ENCODE measurements at places on chromosomes 11 and 22.

DNA sequence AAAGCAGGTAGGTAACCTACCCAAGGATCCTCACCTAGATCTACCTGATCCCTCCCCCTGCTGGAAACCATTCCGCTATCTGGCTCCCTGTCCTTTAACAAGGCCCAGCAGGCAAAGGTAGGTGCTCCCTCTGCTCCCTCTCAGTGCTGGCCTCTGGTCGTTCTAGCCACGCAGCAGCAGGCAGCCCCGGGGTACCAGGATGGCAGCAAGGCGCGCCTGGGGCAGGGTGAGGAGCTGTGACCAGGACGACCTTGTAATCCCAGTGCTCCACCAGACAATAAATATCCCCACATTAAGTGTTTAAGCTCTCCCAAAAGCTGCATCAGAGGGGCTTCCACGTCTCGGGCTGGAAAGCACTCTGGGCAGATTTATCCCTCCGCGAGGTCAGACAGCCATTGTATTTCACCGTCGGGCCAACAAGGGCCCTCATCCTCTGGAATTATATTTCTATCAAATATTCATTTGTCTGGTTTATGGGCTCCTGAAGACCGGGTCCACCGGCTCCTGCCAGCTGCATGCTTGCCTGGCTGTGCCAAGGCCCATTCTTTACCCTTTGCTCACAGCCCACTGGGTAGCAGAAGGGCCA, 81.3 kb downstream of the CHST1 start:
- DNase-seq, result no peak

DNA sequence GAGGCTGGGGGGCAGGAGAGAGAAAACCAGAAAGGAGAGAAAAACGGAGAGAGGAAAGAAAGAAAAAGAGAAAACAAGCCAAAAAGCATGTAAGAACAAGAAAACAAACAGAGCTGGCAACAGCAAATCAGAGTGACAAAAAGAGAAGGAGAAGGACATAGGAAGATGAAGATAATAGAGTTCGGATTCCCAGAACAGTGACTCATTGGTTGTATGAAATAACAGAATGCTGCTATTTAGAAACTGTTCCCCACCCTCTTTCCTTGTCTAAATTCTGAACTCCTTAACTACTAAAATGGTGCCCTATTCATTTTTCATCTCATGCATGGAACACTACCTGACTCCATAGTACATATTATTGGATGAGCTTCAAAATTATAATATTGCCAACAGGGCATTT, 317.4 kb downstream of the C11orf87 start:
- DNase-seq, result no peak

DNA sequence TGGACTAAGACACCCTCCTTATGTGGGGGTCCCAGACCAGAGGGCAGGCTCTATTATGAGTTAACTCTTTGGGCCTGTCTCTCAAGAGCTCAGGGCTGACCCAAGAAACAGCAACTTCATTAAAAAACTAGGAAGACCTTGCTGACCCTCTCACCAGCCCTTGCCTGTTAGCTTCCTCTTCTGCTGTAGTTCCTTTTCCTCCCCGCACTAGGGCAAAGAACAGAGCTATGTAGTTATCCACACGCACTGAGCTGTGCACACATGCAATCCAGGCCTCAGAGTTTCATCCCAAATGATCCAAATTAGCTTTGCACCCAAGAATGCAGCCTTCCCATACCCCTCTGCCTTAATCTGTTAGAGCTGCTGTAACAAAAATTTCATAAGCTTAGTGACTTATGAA, 539.6 kb upstream of the CADM1 start:
- DNase-seq, result no peak

GRCh38 chr22:37639070-37639760, at the start of gene SH3BP1:
Gene SH3BP1, plus strand, starts transcription at chr22:37639669. Its CDS starts 119 bp downstream, at chr22:37639788.
- peak; percentile 69 for DNase-seq

DNA sequence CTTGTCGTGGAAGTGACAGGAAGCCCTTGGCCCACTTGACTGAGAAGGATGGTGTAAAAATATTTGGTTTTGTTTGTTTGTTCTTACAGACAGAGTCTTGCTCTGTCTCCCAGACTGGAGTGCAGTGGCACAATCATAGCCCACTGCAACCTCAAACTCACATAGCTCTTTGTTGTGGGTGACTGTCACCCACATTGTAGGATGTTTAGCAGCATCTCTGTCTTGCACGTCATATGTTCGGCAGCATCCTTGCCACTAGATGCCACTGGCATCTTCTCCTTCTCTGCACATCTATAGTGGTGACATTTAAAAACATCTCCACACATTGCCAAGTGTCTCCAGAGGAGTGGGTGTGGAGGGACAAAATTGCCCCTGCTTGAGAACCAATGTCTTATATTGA, 56.8 kb downstream of the PRR5L start:
- DNase-seq, result no peak

GRCh38 chr11:134468796-134469195, 56.8 kb upstream of the B3GAT1 start:
- no peak for DNase-seq

DNA sequence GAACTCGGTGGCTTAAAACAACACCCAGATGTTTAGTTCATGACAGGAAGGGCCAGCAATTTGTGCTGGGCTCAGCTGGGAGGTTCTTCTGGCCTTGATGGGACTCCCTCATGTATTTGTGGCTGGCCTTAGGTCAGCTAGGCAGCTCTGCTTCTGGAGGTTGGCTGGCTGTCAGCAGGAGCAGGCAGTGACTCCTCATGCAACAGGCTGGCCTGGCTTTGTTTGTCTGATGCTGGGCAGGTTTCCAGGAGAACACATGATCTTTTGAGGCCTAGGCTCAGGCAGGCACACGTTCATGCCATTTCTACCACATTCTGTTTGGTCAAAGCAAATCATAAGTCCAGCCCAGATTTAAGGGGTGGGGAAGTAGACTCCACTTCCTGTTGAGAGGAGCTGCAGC, 571.2 kb downstream of the TBC1D22A start:
- DNase-seq, result no peak

DNA sequence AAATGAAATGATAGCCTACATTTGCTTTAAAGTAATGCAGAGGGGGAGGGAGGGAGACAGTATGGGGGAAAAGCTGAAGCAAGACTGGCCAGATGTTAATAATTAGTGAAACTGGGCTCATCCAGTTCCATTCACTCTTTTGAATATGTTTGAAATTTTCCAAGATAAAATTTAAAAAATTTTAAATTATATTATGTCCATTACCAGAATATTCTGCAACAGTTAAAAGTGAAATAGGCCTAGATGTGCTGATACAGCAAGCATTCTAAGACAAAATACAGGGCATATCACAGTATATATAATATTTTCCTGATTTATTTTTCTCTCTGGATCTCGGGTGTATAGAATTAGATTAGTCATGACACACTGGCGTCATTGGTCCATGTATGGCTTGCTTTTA, 13.6 kb upstream of the ZNRF3 start:
- DNase-seq, result no peak

DNA sequence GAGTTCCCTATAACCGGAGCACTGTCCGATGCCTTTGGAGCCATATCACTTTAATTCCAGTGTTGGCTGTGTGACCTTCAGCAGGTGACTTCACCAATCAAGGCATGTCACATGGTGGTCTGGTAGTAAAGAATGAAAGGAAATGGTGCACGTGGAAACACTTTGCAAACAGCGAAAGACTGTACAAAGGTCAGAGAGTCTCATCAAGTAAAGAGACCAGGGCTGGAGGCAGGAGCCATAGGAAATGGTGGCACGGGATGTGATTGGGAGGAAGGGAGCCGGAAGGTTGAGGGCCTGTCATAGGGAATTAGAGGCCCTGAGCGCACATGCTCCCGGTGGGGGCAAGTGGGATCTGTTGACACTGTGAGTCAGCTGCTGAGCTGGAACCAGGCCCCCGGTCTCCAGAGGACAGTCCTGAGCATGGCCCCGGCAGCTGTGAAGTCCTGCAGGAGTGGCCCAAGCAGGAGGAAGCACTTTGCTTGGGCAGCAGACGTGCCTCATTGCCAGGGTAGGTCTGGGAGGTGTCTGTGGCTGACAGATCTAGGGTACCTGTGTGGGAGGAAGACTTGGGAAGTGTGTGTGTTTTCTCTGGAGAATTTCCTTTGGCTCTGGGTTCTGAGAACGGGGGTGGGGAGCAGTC, 2.0 kb downstream of the DAGLA start:
- no peak for DNase-seq

GRCh38 chr11:20015101-20015500, 145.2 kb downstream of the DBX1 start:
- DNase-seq, result no peak

GRCh38 chr11:14418801-14419417, 59.9 kb upstream of the RRAS2 start:
- no peak for DNase-seq

DNA sequence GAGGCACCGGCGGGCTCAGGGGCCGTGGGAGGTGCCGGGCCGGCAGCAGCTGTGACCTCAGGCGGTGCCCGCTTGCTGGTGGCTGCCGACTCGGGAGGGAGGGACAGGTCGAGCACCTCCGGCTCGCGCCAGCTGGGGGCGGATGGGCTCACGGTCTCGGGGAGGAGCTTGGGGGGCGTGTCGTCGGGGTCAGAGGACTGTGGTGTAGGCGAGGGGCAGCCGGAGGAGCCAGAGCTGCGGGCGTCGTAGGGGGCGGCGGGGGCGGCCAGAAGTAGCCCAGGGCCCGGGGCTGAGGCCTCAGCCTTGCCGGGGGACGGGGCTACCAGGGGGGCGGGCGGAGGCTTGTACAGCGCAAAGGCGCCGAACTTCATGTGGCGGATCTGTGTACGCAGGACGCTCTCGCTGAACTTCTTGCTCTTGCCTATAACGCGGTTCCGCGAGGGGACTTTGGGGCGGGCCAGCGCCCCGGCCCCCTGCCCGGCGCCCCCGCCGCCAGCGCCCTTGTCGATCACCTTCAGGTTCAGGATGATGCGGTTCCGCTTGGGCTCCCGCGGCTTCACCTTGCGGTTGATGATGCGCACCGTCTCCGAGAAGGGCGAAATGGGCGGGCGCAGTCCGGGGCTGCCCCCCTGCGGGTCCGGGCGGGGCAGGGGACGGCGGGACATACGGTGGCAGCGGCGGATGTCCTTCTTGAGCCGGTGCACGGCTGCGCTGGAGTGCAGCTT, 5.5 kb downstream of the CBX6 start:
- DNase-seq, result no peak

GRCh38 chr22:35462498-35463230, 62.7 kb downstream of the MCM5 start:
- no peak for DNase-seq

GRCh38 chr11:118068206-118068944, 8.5 kb upstream of the TMPRSS4 start:
- no peak for DNase-seq

DNA sequence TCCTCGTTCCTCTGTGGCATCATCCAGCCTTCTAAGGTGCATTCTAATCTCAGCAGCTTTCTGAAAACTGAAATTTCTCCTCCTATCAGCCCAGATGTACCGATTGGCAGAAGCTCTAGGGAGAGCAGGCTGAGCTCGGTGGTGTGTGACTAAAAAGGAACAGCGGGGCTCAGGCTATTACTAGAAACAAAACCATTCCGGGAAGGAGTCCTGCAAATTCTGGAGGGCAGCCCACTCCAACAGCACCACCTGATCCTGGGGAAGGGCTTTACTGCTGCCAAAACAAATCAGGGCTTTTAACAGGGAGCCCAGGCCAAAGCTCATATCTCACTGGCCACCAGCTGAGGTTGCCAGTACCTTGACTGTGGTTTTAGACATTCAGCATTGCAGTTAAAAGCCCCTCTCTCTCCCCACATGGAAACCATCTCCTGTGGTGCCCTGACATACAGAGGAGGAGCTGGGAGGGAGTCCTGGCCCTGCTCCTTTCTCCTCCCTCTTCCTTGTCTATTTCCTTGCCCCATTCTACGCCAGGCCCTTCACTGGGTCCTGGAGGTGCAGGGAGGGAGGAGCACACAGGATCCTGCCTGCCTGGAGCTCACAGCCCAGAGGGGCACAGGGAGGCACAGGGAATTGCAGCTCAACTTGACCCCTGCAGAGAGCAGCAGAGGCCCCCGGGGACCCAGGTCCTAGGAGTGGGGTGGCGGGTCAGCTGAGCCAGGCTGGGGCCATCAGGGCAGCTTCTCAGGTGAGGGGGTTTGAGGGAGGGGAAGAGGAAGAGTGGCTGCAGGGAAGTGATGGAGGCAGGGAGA, 889 bp downstream of the PLAAT4 start:
- DNase-seq, result no peak

- DNase-seq, result no peak
These were observed 13.9 kb downstream of the SCGB1A1 start for GRCh38 chr11:62432695-62433094.
